SJSA1 (cell line): ENCODE measurements at places on chromosomes 6 and 20. TPM values are rescaled to one million over a fixed set of nuclear protein-coding genes. Genes with fewer than 3 reads are reported as not detected.
A peak's percentile ranks its signal among the peaks of the same experiment; 100 is the strongest.

DNA sequence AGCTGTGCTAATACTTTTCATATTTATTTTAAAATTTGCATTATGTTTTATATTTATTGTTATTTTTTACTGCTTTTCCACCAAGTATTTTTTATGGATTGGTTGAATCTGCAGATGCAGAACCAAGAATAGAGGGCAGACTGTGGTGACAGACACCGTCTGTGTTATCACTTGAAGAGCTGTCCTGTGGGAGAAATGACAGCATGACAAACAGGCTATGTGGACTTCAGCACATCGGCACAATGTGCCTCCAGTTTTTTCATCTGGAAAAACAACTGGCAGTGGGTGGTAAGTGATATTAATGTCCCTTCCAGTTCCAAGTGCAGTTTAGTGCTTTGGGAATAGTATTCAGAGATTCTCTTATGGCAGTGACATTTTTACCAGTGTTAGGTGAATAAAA is 492.9 kb downstream of the PRKN start:
- DNase-seq: no peak

DNA sequence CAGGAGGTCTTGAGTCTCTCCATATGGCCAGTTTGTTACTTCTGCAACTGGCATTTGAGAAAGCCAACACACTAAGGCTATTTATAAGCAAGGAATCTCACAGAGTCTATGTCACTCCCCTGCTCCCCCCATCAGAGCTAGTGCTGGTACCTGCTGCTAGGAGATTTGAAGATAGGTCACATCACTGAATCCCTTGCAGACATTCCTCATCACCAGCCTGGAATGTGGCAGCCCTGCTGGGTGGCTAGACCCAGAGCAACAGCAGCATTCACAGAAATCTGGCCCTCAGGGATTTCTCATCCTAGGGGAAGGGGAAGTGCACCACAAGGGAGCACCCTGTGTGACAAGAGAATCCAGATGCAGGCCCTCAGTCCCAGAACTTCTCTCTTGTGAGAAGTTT is 672.1 kb downstream of the HACE1 start:
- DNase-seq: no peak

DNA sequence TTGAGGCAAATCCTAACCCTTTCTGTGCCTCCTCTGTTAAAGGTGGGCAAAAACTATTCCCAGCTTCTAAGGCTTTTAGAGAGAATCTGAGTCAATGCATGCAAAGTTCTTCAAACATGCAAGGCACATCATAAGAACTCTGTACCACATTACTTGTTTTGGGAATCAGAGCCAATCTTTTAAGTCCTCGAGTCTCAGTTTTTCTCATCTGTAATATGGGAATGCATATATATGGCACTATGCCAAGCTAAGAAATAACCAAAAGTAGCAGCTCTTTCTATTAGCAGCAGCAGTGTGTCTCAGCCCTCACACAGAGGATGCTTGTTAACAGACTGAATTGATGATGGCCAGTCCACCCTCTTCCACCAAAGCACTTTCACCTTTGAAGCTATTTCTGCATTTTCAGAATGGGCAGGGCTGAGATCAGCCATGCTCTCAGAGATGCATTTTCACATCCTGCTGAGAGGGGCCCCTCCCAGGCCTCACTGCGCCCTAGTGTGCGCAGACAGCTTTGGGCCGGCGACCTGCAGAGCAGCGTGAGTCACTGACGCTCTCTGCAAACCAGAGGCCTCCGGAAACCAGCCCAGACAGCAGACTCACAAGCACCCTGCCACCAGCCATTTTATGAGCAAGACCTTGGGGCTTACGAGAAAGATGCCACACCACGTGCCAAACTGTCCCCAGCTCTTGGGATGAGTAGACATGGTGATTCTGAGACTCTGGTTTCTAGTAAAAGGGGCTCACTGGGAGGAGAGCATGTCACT is 138.0 kb downstream of the NFATC2 start:
- DNase-seq: no peak

GRCh38 chr6:105967917-105968602 is 118.1 kb upstream of the PRDM1 start:
- DNase-seq: no peak

- DNase-seq: no peak
These were observed 17.9 kb downstream of the COL19A1 start for GRCh38 chr6:69884231-69884630.

GRCh38 chr6:88983532-88983931 is 20.1 kb upstream of the RNGTT start:
- DNase-seq: no peak

DNA sequence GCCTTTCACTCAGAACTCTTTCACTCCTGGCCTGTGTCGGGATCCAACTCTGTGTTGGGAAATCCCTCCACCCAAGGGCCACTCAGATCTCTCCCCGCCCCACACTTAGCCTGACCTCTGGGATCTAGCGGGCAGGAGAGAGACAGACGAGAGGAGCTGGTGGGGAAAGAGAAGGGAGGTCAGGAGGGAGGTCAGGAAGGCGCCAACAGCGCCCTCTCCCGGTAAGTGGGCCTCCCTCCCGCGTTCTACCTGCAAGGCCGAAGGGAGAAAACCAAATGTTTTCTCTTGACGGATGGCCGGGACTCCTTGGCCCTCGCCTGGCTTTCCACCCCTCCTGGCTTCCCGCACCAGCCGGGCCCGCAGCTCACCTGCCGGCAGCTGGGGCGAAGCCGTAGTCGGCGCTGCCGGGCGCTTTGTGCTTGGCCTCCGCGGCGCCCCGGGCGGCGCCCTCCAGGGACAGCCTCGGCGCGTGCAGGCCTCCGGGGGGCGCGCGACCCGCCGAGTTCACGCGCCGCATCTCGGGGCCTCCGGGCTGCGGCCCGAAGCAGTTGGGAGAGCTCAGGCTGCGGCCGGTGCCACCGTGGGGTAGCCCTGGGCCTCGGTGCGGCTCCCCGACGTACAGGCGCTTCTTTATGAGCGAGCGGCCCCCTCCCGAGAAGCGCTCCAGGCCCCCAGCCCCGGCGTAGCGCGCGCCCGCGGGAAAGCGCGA is 38.2 kb downstream of the C6orf132 start:
- no peak for DNase-seq

GRCh38 chr6:89385156-89385667 is 26.9 kb downstream of the RRAGD start:
- peak; percentile 41 for DNase-seq

Gene CLPSL2
- total RNA-seq: not detected in 2 replicates

DNA sequence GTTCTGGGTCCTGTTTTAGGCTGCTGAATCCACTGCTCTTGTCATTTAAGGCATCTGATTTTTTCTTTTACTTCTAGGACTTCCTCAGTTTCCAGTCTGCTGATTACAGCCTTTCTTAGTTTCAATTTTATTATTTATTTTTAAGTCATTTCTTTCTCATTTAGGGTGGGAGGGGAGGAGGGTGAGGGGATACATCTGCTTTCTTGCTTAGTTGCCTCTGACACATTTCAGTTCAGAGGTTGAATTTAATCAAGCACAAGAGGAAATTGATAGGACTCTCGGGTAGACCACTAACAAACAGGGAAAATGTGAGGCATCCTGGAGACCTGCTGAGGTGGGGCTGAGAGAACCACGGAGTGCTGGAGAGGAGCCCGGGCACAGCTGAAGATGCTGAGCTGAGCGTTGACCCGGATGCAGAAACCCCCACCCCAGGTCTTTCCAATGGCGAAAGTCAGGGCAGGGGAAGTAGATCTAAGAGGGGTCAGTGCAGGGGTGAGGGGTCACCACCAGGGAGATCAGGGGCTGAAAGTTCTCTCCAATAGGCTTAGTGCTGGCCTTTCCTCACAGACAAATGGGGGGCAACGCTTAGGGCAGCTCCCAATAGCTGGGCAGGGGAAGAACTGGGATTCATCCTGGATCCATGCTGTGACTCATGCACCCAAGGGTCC is 7.6 kb upstream of the TREML2 start:
- DNase-seq: no peak

Gene SLC17A2
- total RNA-seq: not detected in 2 replicates

- DNase-seq: no peak
These were observed 1254.2 kb upstream of the EYS start for GRCh38 chr6:66961191-66961590.

Gene SLC17A9
- total RNA-seq: not detected in 2 replicates

Gene SUMO4
- 0.25 and 1.8 TPM in 2 replicates for total RNA-seq

- DNase-seq: no peak
These were observed 126.5 kb upstream of the NXT1 start for GRCh38 chr20:23223908-23224580.

Gene GSTA2
- total RNA-seq: not detected in 2 replicates

Gene KCNB1
- 0.05 TPM in 1 of 2 replicates, not detected in the other for total RNA-seq

GRCh38 chr6:118537574-118537973 is 10.5 kb upstream of the PLN start:
- DNase-seq: no peak

- no peak for DNase-seq
These were observed 19.1 kb downstream of the B4GALT5 start for GRCh38 chr20:49694450-49695071.

GRCh38 chr20:53752971-53753879 is 159.6 kb upstream of the ZNF217 start:
- DNase-seq: peak; percentile 76

DNA sequence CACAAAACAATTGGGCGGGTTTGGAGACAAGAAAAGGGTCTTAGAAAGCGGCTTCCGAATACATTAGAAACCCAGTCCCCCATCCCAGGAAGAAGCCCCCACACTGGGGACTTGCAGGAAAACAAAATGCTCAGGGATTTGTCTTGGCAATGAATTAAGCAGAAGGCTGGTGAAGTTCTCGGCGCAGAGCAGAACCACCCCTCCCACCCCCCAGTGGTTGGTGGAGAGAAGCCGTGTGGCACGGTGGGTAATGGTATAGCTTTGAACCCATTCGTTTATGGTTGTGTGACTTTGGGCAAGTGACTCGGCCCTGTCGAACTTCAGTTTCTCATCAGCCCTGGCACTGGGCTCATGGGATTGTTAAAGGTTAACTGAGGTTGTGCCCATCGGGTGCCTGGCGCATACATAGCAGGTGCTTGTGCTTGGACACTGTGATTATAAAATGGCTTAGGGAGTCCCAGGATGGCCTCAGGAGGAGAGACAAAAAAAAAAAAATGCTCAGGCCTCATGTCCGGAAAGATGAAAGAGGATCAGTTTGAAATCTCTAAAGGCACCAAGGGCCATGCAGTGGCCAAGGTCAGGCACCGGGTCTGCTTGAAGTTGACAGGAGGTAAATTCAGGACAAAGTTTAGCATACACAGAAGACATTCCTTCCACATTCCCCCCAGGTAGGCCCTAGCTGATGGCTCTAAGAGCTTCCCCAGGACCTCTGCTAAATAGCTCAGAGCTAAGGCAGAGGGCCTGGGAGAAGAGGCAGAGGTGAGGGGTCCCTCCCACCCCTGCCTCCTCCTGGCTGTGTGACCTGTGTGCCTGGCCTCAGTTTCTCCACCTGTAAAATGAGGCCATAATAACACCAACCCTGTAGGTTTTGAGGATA is 120.1 kb upstream of the PTPN1 start:
- DNase-seq: no peak

GRCh38 chr6:31659649-31660380 is 763 bp downstream of the C6orf47 start:
- no peak for DNase-seq

GRCh38 chr6:95084867-95085266 is 492.5 kb upstream of the MANEA start:
- DNase-seq: no peak

Gene NKX2-2
- 5.7 and 19.8 TPM in 2 replicates for total RNA-seq

DNA sequence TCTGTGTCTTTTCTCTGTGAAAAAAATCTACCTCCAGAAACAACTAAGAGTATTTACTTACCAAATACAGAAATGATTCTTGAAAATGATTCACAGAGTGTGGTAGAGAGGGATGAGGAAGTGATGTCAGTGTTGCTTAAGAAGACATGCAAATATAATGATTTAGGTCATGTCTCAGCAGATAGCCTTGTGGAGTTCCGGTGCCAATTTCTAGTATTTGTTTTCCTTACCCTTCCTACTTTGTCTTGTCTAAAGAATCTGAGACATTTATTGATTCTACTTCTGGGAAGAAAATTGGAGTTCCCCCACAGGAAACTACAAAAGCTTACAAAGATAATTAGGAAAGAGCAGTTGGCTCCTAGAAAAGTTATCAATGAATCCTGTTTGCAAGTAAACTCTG is 68.8 kb downstream of the GJA1 start:
- DNase-seq: peak; percentile 61

DNA sequence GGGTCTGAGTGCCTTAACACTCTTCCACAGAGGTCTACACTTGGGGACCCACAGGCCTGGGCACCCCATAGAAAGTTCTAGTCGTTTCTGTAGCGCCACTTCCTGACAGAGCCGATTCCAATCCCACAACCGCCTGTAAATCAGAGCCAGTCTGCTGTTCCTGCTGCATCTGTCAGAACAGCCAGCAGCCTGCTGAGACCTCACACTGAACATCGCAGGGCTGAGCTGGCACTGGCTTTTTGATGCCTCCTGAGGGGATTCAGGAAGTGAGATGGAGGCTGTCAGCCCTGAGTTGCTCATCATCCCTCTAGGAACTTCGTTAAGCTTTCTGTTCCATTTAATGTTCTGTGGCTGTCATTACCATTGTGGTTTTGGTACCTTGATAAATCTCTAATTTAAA is 48.9 kb downstream of the DCBLD1 start:
- DNase-seq: no peak

Gene GJA10
- not detected in 2 replicates for total RNA-seq

DNA sequence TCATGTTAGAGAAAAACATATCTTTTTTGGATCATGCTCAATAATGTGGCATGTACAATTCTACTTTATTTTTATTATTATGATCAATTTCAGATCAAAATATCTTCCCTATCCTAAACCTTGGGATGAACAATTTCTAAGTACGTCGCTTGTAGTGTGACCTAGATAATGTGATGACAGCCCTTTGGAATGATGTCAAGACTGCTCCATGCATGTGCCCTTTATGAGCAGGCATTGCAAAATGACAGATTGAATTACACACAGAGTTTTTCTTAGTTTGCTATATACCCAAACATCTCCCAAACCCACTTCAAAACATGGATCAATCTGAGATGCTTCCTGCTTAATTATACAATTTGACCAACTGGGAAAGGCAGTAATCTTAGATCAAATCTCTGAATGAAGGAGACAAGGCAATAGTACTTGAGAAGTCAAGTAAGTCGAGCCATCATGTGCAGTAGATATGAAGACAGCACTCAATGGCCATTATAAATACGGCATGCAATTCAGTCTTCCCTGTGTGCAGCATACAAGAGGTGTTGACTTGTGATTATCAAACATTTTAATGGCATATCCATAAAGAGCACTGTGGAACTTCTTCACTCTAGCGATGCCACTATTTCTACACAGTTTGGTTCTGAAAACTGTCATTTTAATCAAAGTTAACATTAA is 294.8 kb downstream of the RNF144B start:
- no peak for DNase-seq
